EH (cell line): ENCODE measurements at places on chromosomes 7 and 10.
A peak's percentile ranks its signal among the peaks of the same experiment; 100 is the strongest.

DNA sequence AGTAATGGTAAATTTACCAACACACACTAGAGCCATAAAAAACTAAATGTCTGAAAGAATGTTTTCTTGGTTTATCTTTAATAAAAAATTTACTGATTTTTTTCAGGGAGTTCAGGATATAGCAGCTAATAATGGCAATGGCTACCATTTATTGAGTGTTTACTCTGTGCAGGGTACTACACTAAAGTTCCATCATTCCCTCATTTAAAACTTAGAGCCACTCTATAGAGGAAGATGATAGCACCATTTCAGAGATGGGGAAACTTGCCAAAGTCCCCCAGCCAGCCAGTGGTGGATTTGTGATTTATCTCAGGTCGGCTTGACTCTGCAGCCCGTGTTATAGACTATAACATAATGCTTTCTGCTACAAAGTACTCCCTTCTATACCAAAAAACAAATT, 86.6 kb downstream of the LSMEM1 start:
- no peak for DNase-seq

DNA sequence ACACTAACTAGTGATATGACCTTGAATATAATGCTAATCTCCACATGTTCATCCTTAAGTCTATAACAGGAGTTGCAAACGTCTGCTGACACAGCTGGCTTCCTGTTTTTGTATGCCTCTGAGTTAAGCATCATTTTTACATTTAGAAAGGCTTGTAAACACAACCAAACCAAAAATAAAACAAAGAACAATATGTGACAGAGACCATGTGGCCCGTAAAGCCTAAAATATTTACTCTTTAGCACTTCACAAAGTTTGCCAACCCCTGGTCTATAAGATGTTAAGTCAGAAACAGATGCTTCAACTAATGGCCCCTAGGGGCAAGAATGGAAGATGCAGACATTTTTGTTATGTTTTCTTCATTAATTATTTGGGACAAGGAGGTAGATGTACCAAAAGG, 109.3 kb downstream of the CPEB3 start:
- peak; percentile 16 for DNase-seq

- peak; percentile 66 for DNase-seq
Measured at GRCh38 chr7:116509982-116510579, 10.5 kb downstream of the CAV2 start.

DNA sequence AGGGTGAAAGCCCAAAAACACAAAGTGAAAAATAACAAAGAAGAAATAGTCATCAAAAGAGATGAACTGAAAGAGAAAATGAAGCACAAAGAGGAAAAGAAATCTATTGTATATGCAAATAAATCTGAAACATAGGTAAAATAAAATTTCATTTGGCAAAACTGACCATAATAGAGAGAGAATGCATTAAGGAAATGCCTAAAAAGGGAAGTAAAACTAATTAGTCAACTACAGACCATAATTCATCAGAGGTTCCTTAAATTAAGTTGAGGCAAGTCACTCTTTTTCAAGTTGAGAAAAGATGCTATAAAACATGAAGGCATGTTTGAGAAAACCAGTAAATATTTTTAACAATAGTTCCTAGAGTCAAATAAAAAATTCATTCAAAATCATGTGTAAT, 233.3 kb downstream of the LRRN3 start:
- DNase-seq: no peak

DNA sequence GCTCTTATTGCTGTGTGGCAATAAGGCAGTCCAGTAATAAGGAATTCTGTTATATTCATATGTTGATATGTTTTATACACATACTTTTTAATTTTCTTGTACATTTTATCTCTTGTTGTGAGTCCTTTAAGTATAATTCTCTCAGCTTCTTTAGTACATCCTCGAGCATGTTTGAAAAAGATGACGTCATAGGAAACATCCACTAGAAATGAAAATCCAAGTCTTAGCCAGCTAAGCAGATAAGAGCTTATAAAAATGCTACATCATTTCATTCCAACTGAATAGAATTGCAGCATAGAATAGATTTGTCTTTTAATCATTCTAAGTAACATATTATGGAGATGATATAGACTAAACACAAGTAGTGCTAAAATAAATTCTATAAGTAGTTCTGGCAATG, 283.7 kb upstream of the FZD1 start:
- no peak for DNase-seq

GRCh38 chr7:38681882-38682281, 50.7 kb upstream of the AMPH start:
- DNase-seq: no peak

GRCh38 chr7:111074748-111075146, 16.2 kb upstream of the LRRN3 start:
- DNase-seq: no peak

DNA sequence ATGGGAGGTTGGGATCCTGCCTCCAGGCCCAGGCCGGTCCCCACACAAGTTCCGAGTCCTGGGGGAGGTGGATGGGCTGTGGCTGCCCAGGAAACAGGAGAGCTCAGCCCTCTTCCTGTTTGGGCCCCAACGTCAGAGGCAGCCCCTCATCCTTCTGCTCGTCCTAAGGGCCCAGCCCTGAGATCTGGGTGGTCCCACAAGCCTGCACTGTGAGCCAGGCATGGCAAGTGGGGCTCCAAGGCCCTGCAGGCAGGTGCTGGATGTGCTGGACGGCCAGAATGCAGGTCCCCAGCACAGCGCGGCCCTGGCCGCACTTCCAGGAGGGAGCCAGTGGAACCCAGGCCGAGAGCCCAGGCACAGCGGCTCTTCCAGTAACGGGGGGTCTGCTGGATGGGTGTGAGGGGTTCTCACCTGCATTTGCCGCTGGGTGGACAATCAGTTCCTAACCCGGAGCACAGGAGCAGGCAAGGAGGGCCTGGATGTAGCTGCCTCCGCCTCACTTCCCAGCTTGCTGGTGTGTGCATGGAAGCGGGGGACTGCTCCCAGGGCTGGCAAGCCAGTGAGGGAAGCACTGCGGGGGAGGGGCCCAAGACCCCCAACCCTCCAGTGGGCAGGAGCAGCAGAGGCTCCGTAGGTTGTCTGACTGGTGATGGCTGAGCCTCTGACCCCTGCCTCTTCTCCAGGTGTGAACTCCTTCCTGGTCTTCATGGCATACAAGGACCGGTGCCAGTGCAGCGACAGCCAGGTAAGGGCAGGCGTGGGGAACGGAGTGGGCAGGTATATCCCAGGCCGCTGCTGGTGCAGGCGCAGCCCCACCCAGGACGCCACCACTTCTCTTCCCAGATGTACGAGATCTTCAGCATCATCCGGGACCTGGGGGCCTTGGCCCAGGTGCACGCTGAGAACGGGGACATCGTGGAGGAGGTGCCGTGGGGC, 9.7 kb downstream of the DPYSL4 start:
- no peak for DNase-seq

- DNase-seq: no peak
Measured at GRCh38 chr10:35577926-35578617, 27.1 kb upstream of the GJD4 start.

DNA sequence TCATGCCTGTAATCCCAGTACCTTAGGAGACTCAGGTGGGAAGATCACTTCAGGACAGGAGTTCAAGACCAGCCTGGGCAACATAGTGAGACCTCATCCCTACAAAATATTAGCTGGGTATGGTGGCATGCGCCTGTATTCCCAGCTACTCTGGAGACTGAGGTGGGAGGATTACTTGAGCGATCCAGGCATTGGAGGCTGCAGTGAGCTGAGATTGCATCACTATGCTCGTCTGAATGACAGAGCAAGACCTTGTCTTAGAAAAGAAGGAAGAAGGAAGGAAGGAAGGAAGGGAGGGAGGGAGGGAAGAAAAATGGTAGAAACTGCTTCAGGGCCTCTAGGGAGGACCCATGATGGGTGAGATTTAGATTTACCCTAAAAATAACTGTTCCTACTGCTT, 112.3 kb downstream of the SPDYE5 start:
- no peak for DNase-seq

DNA sequence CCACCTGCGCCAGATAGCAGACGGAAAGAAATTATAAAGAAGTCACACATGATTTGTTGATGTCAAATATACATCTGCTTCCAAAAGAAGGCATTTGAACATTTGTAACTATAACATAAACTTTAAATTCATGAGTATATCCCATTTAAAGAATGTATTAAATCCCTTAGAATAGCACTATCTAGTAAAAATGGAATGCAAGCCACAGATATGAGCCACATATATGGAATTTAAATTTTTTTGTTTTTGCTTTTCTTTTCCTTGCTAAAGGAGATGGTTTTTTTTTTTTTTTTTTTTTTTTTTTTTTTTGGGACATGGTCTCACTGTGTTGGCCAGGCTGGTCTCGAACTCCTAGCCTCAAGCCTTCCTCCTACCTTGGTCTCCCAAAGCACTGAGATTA, 730.8 kb downstream of the PHTF2 start:
- DNase-seq: peak; percentile 60

GRCh38 chr7:76071316-76072242, 23.7 kb downstream of the MDH2 start:
- no peak for DNase-seq

GRCh38 chr7:116574025-116574822, 49.4 kb downstream of the CAV1 start:
- DNase-seq: peak; percentile 55

- no peak for DNase-seq
Measured at GRCh38 chr7:17253885-17254284, 44.6 kb upstream of the AHR start.

- peak; percentile 81 for DNase-seq
Measured at GRCh38 chr7:55534262-55534915, 37.9 kb downstream of the VOPP1 start.

GRCh38 chr10:71268758-71269157, 50.3 kb upstream of the SLC29A3 start:
- peak; percentile 49 for DNase-seq

GRCh38 chr10:72083790-72084459, 4.4 kb downstream of the SPOCK2 start:
- no peak for DNase-seq

GRCh38 chr10:114615600-114616007, 42.5 kb downstream of the ABLIM1 start:
- no peak for DNase-seq

DNA sequence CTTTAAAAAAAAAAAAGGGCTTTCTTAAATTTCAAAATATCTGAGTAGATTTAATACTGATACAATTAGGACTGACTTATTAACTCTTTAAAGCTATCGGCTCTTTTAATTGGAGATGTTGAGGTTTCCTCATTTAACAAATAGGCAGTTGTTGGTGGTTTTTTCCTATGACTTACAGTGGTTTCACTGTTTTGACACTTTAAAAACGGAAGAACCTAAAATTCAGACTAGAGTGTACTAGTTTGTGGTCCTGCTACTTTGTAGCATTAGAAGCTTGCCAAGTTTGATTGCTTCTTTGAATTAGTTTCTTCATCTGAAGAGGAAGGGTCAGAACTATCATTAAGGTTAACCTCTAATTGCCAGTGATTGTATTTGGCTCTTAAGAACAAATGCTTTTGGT, 27.7 kb downstream of the CUL1 start:
- DNase-seq: no peak

DNA sequence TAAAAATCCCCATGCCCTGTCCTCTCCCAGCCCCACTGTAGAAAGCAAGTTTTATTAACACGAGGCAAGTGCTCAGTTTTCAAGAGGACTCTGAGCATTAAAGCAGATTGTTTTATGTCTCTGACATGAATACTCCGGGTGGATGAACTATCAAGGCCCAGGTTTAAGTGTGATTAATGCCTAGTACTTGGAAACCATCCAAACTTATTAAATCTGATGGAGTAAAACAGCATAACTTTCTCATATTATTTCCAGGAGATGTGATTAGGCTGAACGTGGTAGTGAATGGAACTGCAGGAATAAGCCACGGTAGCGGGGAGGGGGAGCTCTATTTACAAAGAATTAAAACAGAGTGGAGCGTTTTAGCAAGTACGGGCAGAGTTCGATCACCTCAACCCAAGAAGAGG, 144.2 kb upstream of the RNF32 start:
- DNase-seq: no peak

DNA sequence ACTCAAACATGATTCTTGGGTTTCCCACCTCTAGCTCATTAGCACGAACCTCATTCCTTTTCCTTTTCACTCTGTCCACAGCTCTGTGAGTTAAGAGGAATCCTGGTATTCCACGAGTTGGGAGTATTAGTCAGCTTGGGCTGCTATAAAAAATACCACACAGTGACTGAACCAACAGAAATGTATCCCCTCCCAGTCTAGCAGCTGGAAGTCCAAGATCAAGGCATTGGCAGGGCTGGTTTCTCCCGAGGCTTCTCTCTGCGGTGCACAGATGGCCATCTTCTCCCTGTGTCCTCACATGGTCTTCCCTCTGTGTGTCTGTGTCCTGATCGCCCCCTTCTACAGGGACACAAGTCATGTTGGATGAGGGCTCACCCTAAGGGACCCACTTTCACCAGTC, 261.6 kb downstream of the TNS3 start:
- peak; percentile 66 for DNase-seq

DNA sequence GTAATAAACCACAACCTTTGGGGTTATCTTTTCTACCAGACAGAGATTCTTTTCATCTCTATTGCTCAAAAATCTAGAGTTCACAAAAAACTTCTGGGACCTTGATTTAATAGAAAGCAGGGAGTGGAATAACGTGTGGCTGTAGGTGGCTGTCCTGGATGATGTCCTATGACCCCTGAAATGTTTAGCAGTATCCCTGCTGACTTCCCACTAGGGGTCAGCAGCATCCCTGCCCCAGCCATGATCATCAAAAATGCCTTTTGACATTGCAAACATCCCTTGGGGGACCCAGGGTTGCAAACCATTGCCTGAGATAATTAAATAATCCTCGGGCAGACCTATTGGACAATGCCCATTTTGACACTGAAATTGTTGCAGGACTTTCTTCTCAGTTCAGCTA, 177.1 kb downstream of the USP6NL start:
- peak; percentile 2 for DNase-seq

GRCh38 chr7:70446448-70447143, 685.3 kb upstream of the GALNT17 start:
- DNase-seq: no peak

GRCh38 chr7:21912305-21912704, 33.4 kb downstream of the CDCA7L start:
- DNase-seq: peak; percentile 89

DNA sequence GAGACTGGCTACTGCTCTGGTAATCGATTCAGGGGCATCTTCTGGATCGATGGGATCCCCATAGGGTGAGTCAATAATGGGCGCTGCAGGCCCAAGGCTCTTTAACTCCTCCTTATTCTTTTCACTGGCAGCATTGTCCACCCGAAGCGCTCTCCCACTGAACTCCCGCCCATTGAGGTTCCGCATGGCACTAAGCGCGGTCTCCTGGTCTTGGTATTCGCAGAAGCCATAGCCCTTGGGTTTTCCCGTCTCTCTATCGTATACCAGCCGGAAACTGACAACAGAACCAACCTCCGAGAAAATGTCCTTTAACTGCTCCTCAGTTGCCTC, 285 bp downstream of the CSTF2T start:
- DNase-seq: no peak

- DNase-seq: peak; percentile 96
Measured at GRCh38 chr10:3197348-3198003, 24.9 kb upstream of the PITRM1 start.

- DNase-seq: no peak
Measured at GRCh38 chr10:97131181-97131628, 54.6 kb downstream of the SLIT1 start.

- no peak for DNase-seq
Measured at GRCh38 chr7:123539871-123540270, 5.5 kb upstream of the IQUB start.
